ENCODE measurements at places on chromosomes 5 and 9. TPM values are rescaled to one million over a fixed set of nuclear protein-coding genes. Genes with fewer than 3 reads are reported as not detected.

GRCh38 chr9:124860582-124861341 is 995 bp downstream of the RPL35 start:
- DNase-seq = no peak

DNA sequence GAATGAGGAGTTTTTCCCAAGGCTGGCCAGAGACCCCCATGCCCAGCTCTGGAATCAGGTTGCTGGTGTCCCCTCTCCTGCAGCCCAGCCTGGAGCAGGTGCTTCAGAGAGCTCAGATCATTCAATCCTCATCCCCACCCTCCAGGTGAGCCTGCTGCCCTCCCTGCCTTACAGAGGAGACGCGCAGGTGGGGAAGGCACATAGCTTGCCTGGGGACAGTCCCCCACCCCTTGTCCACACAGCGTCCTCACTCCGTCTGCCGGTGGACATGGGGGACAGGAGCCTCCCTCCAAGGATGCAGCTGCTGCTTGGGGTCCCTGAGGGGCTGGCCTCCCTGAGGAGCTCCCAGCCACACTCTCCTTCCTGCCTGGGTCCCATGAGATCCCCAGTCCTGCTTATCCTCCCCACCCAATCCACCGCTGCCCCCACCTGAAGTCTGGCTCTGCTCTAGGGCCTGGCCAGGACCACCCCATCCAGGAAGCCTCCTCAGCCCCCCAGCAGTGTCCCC is 17.1 kb upstream of the QSOX2 start:
- DNase-seq = no peak

- no peak for DNase-seq
These were observed 113.6 kb upstream of the ADRA1B start for GRCh38 chr5:159802661-159803060.

DNA sequence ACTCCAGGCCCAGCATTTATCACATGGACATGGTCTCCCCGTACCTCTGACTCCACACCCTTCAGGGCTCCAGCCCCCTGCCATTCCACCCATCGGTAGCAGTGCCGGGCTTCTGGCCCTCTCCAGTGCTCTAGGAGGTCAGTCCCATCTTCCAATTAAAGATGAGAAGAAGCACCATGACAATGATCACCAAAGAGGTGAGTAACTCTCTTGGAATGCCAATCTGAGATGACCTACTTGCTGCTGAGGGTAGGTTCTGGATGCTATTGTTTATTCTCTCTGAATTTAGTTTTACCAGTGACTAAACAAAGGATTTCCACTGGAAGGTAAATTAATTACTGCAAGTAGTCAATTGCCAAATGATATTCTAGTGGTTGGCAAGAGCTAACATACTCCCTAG is 80.8 kb downstream of the TLE4 start:
- DNase-seq = no peak

DNA sequence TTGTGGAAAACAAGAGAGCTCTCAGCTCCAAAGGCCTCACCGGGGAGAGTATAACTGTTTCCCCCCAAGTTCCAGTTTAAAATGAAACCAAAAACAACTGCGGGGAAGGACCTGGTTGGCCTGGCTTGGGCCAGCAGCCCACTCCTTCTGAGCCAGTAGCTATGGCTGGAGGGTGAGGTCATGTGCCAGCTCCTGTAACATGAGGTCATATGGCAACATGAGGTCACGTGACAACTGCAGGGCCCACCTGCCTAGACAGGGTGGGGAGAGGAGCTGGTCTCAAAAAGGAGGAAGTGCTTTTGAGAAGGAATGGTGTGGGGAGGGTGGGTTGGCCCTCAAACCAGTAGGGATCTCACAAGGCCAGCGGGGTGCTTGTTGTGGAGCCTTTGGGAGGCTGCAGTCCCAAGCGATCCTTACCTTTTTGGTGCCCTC is 29.3 kb upstream of the CRB2 start:
- no peak for DNase-seq

- DNase-seq = no peak
These were observed 192.3 kb downstream of the DEPDC1B start for GRCh38 chr5:60507687-60508086.

DNA sequence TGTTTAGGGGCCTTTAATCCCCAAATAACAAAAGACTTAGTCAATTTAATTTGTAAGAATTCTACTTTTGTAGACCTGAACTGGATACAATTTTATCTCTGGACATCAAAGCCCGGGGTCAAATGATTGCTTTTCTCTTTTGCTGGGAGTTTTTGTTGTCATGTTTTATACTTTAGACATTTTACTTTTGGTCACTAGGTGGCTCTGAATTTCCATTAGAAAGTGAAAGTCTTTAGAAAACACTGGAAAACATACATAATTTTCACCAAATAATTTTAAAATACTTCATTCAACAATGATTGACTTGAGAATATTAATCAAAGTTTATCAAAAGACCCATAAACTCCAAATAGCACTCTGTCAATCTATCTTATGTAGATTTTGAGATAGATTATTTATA is 2.8 kb upstream of the PCA3 start:
- no peak for DNase-seq

DNA sequence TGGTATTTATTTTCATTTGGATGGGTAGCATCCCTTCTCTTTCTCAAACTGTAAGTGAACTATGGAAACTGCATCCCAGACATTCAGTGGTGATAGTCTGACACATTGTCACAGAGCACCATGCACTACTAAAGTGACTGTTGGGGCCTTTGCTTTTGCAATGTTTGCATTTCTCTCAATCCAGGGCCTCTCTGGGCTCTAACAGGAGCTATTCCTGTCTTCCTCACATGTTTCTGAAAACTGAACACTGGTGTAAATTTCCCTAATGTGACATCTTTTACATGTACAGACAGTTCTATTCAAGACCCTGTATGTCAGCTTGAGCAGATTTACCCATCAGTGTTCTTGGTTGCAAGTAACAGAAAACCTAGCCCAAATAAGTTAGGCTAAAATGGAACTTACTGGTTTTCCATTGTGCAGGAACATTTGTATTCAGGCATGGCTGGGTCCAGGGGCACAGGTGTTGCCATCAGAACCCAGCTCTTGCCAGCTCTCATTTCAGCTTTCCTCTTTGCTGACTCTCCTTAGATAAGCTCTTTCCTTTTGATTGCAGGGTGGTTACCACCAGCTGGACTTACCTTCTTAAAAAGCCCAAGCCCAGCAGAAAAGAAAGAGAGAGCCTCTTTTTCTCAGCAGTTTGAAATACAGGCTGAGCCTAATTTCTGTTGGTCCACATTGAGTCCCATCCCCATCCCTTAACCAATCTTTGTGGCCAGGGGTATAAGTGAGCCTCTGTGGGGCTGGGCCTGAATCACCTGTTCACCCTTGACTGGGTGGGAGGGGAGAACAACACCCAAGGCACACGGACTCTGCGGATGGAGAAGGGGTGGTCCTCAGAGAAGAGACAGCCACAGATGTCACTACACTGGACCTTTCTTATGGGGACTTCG is 234.3 kb downstream of the NR3C1 start:
- no peak for DNase-seq

DNA sequence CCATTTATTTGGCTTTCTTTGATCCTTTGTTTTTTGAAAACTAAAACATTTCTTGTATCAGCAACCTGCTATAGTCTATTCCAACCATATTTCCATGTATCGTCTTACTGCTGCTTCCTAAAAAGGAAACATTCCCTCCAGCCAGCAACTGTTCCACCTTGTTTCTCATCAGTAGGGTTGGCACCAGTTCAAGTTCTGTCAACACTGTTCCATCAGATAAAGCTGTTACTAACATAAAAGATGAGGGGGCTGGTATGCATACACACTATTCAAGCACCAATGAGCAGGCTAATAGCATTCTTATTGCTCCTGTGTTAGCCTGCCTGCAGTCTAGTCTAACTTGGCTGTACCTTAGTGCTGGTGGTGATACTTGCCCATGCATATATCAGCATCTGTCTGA is 178.3 kb downstream of the CWC27 start:
- DNase-seq = no peak

GRCh38 chr9:126293522-126293889 is 33.1 kb upstream of the MVB12B start:
- DNase-seq = no peak

GRCh38 chr5:68730220-68730978 is 363.4 kb upstream of the SLC30A5 start:
- DNase-seq = peak; percentile 11

DNA sequence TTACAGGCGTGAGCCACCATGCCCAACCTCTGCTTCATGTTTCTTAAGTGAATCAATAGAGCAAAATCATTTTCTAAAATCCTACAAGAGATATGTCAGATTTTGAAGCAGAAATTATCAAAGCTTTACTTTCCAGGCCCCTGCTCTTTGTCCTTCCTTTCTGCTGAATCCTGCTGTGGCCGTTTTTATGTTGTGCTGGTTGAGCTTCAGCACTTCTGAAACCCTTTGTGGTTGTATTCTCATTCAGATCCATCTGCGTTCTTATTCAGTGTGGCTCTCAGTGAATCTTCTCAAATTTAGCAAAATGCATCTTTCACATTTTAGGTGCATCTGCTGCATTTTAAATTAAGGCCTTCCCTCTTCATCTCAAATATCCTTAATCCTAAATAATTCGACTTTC is 26.0 kb downstream of the JMY start:
- no peak for DNase-seq

GRCh38 chr9:98977813-98978212 is 34.1 kb downstream of the COL15A1 start:
- DNase-seq = no peak

GRCh38 chr5:2840372-2840915 is 89.0 kb upstream of the IRX2 start:
- no peak for DNase-seq

GRCh38 chr5:89756955-89757354 is 652.6 kb downstream of the CETN3 start:
- DNase-seq = no peak

DNA sequence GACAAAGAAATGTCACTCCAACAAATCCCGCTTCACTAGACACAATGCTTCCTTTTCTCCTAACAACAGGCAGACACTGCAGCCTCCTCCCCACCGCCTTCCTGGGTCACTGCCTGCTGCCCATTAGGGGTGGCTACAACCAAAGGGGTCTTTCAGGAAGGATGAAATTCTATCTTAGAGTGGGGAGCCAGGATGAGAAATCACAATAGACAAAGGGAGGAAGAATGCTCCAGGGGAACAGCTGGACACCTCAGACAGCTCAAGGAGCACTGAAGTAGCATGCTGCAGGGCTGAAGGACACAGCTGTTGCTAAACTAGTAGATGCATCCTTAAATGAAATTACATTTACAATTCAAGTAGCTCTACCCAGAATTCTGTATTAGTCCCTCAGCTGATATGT is 54.2 kb downstream of the PRELID2 start:
- no peak for DNase-seq

DNA sequence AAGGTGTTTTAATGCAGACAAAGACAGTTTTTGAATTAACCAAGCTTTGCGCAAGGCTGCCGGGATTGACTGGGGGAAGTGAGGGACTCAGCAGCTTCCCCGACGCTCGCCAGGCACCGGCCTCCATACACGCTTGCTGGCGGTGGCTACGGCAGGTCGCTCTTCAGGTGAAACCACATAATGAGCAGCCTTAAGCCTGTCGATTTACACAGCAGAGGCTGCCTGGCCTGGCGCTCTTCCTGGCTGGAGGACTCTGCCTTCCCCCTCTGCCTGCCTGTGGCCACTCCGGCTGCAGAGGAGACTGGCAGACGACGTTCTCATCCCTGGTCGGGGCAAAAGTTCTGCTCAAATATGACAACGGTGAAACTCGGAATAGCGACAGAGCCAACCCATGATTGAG is 9.0 kb upstream of the NOTCH1 start:
- DNase-seq = no peak

- DNase-seq = no peak
These were observed 144.3 kb downstream of the HSD17B3 start for GRCh38 chr9:96157675-96158074.

DNA sequence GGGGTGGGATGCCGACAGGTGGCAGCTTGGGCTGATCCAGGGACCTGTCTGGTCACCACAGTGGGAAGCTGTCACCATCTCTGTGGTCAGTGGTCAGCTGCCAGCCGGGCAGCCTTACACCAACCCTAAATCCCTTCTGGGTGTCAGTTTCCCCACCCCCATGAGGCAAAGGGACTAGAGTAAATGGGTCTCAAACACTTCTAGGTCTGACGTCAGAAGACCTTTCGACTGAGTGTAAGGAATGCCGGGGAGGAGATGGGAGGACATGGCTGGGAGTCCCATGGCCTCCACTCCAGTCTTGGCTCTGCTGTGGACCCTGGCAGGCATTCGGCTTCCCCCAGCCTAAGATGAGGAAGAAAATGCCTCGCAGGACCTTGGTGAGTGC is 40.3 kb upstream of the SLC25A51 start:
- no peak for DNase-seq

GRCh38 chr5:143933451-143933850 is 121.5 kb downstream of the HMHB1 start:
- DNase-seq = no peak

- DNase-seq = peak; percentile 90
These were observed at the start of gene ZMAT2 for GRCh38 chr5:140700177-140701144. Gene ZMAT2 (plus strand): TSS chr5:140700447. CDS start chr5:140700461, 14 bp downstream.

GRCh38 chr5:178278358-178279023 is 45.9 kb upstream of the PHYKPL start:
- peak; percentile 3 for DNase-seq

GRCh38 chr9:85064811-85065371 is 395.4 kb downstream of the NTRK2 start:
- no peak for DNase-seq

DNA sequence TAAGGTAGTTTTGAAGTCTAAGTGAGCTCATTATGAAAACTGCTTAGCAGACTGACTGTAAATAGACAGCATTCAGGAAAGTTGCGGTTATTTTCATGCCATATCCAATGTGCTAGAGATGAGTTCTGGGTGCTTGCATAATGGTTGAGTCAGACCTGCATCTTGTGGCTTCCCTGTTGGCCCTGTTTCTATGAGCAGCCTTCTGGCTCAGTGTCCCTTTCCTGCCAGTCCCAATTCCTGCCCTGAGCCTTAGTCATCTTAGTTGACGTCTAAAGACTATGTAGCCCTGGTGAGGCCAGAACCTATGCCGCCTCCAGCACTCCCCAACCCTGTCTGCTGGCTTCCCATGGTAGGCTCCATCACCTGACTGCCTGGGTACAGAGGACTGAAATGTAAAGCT is 76.3 kb upstream of the TNFSF8 start:
- DNase-seq = no peak

The CDH6 gene
- 0.51 TPM for total RNA-seq

The SMIM33 gene
- total RNA-seq = not detected

The QRFP gene
- not detected for total RNA-seq

The SMIM32 gene
- not detected for total RNA-seq

The LTC4S gene
- 2.9 TPM for total RNA-seq

The AMBP gene
- 102 TPM for total RNA-seq

Measured in pancreas (tissue), 10 donors.